ENCODE measurements at places on chromosomes 5 and 9.

DNA sequence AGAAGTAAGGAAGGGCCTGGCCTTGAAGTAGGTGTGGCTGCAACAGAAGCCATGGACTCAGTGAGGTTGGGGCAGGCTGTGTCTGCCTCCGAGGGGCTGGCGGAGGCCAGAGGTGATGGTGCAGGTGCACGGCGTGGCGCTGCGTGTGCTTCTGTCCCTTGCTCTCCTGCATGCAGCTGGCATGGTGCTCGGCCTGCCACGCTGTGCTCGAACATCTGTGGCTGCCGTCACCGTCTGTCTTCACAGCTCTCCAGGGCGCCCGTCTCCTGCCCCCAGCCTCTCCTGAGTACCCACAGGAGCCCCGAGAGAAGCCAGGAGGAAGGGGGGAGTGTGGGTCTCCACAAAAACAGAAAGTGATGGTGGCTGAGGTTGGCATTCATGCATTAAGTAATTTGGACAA is 193.7 kb downstream of the CACNA1B start:
- DNase-seq: no peak

GRCh38 chr9:137435980-137436760 is 5.0 kb downstream of the ENTPD8 start:
- DNase-seq: peak; percentile 84

- DNase-seq: peak; percentile 30
Observed at GRCh38 chr5:29005386-29005785, 1967.0 kb upstream of the CDH9 start.

- DNase-seq: no peak
Observed at GRCh38 chr5:140172483-140172882, 2.5 kb upstream of the CYSTM1 start.

DNA sequence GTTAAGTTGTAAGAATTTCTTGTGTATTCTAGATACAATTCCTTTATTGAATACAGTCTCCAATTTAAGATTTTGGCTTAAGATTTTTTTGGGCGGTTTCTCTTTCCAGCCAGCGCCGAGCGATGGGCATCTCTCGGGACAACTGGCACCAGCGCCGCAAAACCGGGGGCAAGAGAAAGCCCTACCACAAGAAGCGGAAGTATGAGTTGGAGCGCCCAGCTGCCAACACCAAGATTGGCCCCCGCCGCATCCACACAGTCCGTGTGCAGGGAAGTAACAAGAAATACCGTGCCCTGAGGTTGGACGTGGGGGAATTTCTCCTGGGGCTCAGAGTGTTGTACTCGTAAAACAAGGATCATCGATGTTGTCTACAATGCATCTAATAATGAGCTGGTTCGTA is 278.7 kb upstream of the TARS1 start:
- DNase-seq: peak; percentile 51

DNA sequence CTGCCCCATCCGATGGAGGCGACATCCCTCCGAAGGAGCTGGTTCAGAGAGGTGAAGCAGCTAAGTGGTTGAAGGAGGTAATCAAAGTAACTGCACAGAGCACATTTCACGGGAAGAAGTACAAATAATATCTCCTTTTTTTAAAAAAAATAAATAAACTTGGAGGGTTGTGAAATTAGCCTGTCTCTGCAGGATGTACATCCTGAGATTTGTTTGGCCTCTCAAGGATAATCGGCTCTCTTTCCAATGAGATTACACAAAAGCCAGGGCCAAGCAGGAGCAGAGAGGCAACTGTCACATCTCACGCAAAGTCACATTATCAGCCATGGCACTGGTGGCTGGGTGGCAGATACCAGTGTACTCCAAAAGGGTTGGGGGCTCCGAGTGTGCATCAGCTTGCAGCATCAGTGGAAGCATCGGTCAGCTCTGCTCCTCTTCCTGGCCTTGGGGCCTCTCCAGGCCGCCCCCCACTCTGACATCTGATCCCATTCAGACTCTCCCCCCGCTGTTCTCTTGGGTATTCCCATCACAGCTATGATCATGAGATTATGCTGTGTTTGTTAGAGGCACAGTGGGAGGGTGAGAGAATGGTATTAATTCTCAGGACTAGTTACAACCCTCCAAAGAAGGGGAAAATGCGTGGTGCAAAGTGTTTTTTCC is 109.9 kb downstream of the UGCG start:
- no peak for DNase-seq

DNA sequence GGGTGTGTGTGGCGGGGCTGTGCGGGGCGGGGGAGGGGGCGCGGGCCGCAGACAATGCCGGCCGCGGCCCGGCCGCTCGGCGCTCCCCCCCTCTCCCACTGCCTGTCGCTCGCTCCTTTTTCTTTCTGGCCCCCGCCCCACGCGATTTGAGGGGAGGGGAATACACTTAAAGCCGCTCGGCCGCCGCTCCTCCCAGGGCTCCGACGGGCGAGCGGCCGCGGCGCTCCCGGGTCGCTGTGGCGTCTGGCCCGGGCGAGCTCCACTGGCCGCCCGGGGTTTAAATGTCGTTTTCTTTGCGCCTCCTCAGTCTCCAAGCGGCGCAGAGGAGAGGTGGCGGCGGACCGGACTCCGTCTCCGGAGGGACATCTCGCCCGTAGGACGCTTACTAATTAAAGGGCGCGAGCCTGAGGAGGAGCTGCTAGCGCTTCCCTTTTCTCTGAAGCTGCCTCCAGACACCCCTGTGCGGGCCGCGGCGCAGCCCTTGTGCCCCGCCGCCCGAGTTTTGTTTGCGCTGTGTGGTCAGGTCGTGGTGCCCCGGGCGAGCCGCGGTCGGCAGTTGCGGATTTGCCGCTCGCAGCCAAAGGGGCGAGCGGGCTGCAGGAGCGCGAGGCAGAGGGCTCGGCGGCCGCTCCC is 1.4 kb downstream of the ZSWIM6 start:
- DNase-seq: peak; percentile 46

DNA sequence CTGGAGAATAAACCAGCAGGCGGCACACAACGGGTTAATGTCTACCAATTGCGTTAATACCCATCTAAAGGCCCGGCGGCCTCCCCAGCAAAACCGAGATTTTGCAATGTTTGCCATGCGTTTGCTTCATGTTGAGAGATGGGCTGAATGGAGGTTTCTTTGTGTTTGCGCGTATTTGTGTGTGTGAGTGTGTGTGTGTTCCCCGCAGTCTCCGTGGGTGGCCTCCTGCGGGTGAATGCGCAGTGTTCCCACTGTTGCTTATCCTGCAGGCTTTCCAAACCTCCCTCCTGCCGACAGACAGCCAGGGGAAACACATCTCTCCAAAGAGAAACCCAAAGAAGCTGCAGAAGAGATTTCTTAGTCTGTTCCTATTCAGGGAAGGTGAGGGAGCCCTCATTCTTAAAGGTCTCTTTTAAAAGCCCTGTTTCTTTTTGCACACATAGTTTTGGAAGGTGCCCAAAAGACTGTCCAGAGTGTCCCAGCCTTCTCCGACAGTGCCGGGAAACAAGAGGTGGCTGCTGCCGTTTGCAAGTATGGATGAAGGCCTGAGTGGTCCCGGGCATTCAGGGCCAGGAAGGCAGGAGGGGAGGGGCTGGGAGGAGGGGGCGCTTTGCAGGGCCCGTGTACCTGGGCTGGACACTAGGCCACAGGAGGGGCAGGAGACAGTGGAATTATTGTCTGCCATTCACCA is 103.8 kb upstream of the ERCC6L2 start:
- peak; percentile 24 for DNase-seq

GRCh38 chr5:141877356-141878185 is 639 bp downstream of the PCDH1 start:
- DNase-seq: no peak

DNA sequence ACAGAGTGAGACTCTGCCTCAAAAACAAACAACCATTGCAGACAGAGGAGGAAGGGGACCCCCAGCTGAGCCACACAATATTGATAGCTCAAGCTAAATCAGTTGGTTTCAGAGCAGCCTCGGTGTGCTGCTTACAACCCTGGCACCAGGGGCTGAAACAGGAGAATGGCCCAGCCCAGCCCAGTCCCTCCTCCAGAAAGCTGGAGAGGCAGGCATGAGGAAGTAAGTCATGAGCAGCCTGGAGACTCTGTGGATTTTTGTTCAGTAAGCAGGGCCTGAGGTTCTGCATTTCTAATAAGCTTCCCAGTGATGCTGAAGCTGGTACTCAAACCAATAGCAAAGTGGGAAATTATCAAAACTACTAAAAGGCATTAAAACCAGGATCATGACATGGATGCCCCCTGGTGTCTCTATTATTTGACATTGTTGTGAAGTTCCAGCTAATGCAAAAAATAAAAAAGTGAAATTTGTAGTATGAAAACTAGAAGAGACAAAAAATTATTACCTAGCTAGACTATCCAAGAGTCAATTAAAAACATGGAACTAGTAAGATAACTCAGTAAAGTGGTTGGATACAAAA is 14.2 kb downstream of the PRRT1B start:
- peak; percentile 10 for DNase-seq

DNA sequence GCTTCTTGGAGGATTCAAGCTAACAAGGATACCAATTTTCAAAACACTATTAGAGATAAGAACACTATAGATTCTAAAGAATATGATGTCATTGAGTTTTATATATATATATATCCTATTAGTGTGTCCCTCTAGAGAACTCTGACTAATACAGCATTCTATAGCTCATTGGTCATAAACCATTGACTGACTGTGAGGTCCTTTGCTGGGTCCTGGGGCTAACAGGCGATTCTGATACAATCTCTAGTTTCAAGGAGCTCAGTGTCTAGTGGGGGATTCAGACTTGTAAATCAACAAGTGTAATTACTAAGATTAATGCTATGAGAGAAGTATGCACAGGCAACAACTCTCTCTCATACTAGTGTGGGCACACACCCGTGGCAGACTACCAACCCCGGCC is 234.5 kb downstream of the DENND1A start:
- no peak for DNase-seq

DNA sequence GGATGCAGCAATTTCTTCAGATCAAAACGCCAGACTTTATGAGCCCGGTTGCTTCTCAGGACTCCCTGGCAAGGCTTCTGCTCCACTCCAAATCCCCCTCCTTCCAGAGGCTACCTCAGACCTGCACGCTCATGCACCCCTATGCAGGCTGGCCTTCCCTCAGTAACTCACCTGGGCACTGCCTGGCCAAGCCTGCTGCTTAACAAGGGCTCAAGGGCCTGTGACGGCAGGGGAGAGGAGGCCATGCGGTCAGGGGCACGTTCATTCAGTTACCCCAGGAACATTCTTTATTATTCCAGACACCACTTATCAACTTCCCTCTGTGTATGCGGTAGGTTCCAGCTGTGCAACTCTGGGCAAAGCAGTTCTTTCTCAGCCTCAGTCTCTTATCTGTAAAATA is 79.6 kb downstream of the HRH2 start:
- no peak for DNase-seq

GRCh38 chr9:118482306-118482705 is 778.1 kb downstream of the TLR4 start:
- no peak for DNase-seq

- DNase-seq: peak; percentile 2
Observed at GRCh38 chr9:101977614-101978210, 239.3 kb upstream of the GRIN3A start.

DNA sequence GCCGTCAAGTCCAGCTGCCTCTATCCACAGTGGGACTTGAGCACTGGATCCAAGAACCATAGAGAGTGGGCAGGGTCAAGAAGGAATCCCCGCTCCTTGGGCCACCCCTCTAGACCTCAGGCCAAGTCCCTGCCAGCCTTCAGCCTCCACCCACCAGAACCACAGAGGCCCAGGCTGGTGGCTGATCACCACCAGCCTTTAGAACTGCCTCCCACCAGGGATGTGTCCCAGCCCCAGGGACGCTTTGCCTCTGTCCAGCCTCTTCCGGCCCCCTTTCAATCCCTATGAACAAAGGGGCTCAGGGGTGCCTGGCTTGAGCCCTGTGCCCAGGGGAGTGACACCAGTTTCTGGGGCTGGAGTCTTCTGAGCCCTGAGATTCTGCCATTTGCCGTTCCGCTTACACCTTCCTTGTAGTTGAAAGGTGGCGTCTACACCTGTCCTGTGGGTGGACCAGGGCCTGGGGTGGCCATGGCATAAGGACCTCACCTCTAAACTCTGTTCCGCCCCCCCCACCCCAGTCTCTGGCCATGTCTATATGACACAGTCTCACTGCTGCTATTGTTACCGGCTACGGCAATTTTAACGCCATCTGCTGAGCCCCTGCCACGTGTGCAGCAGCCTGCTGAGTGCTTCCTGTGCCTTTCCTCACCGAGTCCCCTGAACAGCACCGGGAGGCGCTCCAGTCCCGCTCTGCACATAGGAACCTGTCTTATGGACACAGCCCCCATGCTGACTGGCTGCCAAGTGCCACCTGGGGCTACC is 35.7 kb upstream of the ORM1 start:
- no peak for DNase-seq

- no peak for DNase-seq
Observed at GRCh38 chr9:69627281-69627680, 44.9 kb downstream of the APBA1 start.

- no peak for DNase-seq
Observed at GRCh38 chr5:119340597-119341218, 15.1 kb upstream of the TNFAIP8 start.

DNA sequence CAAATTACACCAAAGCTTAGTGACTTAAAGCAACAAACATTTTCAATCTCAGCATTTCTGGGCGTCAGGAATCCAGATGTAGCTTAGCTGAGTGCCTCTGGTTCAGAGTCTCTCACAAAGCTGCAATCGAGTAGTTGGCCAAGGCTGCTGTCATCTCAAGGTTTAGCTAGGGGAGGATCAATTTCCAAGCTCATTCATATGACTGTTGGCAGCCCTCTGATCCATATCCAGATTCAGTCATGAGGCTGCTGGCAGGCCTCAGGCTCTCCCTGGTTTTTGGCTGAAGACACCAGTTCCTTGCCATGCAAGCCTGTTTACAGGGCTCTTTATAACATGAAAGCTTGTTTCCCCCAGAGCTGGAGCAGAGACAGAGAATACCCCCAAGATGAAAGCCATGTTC is 419.5 kb upstream of the TLE4 start:
- DNase-seq: no peak

DNA sequence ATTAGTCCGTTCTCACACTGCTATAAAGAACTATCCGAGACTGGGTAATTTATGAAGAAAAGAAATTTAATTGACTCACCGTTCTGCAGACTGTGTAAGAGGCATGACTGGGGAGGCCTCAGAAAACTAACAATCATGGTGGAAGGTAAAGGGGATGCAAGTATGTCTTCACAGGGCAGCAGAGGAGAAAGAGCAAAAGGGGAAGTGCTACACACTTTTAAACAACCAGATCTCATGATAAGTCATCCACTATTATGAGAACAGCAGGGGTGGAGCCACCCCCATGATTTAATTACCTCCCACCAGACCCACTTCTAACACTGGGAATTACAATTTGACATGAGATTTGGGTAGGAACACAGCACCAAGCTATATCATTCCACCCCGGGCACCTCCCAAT is 26.6 kb downstream of the FST start:
- DNase-seq: no peak

GRCh38 chr9:116524778-116525470 is 162.2 kb upstream of the TRIM32 start:
- DNase-seq: no peak

GRCh38 chr9:78118742-78119473 is 87.3 kb upstream of the GNAQ start:
- DNase-seq: peak; percentile 36

- DNase-seq: no peak
Observed at GRCh38 chr9:4663956-4664355, 1.9 kb downstream of the PLPP6 start.

GRCh38 chr5:7478459-7478858 is 82.5 kb downstream of the ADCY2 start:
- DNase-seq: no peak
